ENCODE measurements at places on chromosomes 13 and 19.

DNA sequence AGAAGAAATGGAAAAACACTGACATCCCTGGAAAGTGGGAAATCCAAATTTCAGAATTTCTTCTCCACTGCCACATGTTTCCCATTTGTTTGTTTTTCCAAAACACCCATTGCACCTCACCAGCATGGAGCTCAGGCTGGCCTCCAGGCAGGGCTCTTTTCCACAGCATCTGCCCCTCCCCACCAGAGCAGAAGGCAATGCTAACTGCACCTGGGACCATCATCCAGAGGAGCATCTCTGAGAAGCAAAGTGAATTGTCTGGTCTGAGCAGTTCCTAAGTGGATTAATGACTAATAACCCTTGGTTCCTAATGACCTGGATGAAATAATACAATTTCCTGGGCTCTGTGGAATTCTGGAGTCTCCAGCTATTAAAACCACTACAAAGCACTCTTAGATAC is 8.8 kb upstream of the CYSLTR2 start:
- no peak for DNase-seq

DNA sequence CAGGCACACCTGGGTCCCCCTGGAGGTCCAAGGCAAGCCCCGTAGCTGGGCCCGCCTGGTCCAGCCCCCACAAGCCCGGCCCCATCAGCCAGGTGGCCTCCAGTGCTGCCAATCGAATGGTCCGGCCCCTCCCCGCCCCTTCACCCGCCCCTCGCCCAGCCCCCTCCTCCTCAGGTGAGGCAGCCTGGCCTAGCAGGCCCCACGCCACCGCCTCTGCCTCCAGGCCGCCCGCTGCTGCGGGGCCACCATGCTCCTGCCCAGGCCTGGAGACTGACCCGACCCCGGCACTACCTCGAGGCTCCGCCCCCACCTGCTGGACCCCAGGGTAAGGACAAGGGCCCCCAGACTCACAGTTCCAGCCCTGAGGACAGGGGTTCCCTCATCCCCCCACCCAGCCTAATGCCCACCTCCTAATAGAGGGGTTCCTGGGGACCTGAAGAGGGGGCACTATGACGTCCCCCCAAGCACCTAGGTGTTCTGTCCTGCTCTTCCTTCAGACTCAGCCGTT is at the start of gene HPN:
Gene HPN, plus strand, starts transcription at position 174 of the 508 bp plus-strand sequence. CDS start 786 bp downstream, outside the sequence.
- DNase-seq, result no peak

DNA sequence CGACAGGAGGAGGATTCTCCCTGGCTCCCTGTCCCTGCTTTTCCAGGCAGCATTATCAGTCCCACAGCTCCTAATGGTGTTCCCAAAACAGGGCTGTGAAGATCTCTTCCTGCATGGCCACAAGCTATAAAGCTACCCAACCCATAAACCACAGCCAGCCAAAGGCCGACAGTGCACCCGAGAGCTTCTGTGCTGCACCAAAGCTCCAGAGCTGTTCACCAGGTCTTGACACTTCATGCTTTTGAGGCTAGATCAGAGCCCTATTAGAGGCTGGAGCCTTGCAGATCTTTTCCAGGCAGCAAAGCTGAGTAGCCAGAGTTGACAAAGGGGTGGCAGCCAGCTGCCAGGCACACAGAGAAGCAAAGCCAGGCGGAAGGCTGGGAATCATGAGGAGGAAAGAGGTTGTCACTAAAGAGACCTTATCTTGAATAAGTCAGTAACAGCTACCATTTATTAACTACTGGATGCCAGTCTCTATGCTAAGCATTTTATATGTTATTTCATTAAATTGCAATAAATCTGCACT is 180.4 kb downstream of the KATNAL1 start:
- DNase-seq, result no peak

- DNase-seq, result no peak
These were observed 5.1 kb upstream of the USP12 start for GRCh38 chr13:27176470-27177410.

GRCh38 chr19:10069046-10069445 is 17.1 kb upstream of the SHFL start:
- no peak for DNase-seq

- no peak for DNase-seq
These were observed 24.4 kb downstream of the MPND start for GRCh38 chr19:4367781-4368127.

DNA sequence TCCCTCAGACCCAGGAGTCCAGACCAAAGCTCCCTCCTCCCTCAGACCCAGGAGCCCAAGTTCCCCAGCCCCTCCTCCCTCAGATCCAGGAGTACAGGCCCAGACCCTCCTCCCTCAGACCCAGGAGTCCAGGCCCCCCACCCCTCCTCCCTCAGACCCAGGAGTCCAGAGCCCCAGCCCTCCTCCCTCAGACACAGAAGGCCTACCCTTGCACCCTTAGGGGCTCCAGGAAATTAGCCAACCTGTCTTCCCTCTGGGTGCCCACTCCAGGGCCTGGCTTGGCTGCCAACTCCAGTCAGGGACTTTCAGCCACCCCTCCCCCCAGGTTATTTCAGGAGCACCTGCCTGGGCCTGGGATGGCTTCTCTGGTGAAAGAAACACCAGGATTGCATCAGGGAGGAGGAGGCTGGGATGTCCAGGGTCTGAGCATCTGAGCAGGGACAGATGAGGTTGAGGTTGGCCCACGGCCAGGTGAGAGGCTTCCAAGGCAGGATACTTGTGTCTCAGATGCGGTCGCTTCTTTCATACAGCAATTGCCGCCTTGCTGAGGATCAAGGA is at the start of gene FGF21:
Gene FGF21, plus strand, starts transcription at position 441 of the 558 bp plus-strand sequence. CDS start 713 bp downstream, outside the sequence.
- no peak for DNase-seq

Data from activated T-cell treated with anti-CD3 and anti-CD28 coated beads for 24 hours (primary cell).